CD8-positive, alpha-beta memory T cell (primary cell): ENCODE measurements at places on chromosomes 13 and 19. TPM values are rescaled to one million over a fixed set of nuclear protein-coding genes. Genes with fewer than 3 reads are reported as not detected.

DNA sequence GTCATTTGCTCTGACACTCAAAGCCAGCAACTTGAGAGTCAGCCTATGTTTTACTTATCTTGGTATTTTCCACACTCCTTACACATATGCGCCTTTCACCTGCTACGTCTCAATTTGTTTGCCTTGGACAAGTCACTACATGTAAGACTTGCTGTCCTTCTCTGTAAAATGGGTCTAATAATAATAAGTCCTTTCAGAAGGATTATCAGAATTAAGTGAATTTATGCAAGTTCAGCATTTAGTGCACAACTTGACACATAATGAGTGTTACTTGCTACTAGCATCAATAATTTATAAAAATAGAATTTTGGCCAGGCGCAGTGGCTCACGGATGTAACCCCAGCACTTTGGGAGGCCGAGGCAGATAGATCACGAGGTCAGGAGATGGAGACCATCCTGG is 71.1 kb upstream of the UBL3 start:
- no peak for DNase-seq

GRCh38 chr13:51944428-51944827 is 66.8 kb downstream of the ATP7B start:
- no peak for DNase-seq

DNA sequence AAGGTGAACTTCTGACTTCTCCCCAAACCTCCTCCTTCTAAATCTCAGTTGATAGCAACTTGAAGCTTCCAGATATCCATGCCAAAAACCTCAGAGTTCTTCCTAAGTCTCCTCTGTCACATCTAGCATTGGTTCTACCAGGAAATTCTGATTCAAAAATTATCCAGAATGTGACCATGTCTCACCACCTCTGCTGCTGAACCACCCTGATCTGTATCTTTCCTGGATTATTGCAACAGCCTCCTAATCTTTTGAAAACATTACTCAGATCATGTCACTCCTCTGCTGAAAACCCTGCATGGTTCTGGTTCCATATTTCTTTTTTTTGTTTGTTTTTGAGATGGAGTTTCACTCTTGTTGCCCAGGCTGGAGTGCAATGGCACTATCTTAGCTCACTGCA is 78.7 kb upstream of the TNFSF11 start:
- no peak for DNase-seq

DNA sequence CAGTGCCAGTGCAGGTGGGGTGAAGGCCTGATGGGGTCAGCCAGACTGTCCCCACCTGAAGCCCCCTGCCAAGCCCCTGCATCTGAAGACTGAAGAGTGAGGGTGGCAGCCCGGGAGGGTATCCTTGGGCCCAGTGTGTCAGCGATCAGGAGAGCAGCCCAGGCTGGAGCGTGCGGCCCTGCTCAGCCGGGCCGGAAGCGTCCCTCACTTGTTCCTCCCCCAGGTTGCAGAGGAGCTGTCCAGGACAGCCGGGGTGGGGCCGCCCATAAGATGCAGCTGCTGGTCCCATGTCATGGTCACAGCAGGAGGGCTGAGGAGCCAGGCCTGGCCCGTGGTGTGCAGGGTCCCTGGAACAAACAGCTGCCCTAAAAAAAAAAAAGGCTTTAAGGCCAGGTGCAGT is 55.4 kb downstream of the KDM4B start:
- DNase-seq, result no peak

GRCh38 chr13:29436291-29436690 is 159.2 kb downstream of the SLC7A1 start:
- no peak for DNase-seq

The HCST gene
- total RNA-seq, result 53.4 TPM

The SOHLH2 gene
- not detected for total RNA-seq

The POU4F1 gene
- 0.09 TPM for total RNA-seq

The RAP2A gene
- 18.3 TPM for total RNA-seq

The ERICH4 gene
- not detected for total RNA-seq
